ENCODE measurements at places on chromosomes 5 and 9.
A peak's percentile ranks its signal among the peaks of the same experiment; 100 is the strongest.

DNA sequence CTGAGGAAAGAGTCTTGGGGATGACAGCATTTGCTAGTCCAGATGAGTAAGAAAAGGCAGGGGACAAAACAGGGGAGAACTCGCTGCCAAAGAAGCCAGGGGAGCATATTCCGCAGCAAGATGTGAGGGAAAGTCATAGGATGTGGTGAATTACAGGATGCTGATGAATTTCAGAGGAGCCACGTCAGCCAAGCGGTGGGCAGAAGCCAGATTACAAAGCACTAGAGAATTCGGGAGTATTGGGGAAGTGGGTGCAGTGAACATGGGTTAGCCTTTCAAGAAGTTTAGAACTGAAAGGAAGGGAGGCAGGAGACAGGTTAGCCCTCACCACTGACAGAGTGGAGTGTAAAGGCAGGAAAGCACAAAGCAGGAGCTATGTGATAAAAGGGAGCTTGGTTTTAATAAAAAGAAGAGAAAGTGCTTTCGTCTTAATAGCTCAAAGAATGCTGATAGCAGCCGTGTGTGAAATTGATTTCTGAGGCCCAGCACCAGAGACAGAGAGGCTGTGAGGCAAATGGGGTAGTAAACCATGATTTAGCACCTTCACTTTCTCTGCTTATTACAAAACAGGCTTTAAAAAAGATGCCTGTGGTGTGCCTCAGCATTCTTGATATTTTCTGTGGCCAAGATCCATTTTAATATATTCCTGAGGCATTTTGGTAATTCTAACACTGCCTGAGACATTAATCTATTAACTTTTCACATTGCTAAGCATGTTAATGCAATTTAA, 16.9 kb downstream of the ADAMTSL1 start:
- DNase-seq = peak; percentile 98

- no peak for DNase-seq
Measured at GRCh38 chr9:127353882-127354281, 43.1 kb upstream of the SLC2A8 start.

GRCh38 chr5:139644001-139644456, 4.1 kb upstream of the CXXC5 start:
- no peak for DNase-seq

DNA sequence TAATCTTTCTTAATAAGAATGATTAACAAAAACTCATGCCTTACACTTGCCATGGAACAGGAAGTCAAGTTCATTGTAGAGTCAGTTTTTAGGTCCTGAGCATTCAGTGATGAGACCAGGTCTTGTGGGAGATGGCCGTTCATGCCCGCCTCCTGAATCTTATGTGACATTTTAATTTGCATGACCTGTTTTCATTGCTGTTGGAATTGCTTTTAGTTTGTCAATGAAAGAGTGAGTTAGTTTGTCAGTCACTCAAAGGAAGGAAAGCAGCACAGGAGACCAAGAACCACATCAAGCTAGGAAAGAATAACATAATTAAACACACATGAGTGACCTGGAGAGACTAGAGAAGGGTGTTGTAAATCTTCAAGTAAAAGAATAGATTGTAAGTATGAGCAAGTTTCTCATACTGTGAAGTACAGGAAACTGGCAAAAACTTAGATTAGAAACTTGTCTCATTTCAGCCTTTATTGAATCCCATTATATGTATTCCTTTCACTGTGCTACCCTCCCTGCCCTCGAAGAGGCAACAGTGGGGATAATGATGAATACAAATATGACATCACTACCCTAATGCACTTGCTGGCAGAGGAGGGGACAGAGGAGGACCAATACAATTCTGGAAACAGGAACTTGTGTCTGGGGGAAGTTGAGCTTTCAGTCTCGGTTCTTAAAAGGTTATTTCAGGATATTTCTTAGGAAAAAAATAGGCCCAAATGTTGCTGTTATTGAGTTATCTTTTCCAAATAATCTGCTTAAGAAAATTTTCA, 64.3 kb upstream of the C6 start:
- no peak for DNase-seq

DNA sequence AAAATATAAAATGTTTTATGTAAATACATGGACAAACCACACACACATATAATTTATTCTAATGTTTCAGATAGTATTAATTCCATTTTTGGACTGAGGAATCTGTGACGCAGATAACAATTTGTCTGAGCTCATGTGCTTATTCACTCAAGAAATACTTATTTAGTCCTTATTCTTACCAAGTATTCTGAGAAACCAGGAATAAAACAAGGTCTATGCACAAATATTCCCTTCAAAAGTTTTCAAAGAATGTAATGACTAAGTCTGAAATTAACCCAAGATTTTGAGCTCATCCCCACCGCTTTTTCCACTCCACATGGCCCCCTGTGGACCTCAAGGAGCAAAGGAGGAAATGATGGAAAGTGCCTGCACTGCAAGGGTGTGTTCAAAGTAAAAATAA, 1022.3 kb downstream of the EFNA5 start:
- DNase-seq = no peak

DNA sequence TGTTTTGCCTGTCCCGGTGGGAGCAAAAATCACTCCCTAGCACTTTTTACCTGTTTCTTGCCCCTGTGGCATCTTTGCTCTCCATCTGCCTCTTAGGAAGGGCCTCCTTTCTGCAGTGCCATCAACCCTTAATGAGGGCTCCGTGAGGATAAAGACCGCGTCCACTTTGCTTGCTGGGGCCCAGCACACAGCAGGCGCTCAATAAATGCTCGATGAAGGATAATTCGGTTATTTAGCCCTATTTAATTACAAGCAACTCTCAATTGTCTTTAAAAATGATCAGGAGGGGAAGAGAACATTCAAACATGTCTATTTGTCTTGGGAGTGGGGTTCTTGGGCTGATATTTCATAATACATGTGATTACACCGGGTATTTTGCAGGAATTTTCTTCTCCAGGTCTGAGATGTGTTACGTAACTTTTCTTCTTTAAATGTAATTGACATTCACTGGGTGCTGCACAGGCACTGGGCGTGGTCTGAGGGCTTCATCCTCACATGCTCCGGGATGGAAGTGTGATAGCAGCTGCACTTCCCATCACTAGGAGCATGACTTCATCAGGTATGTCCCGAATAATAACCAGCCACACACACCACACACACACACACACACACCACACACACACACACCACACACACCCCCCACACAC, 19.8 kb upstream of the NTNG2 start:
- DNase-seq = no peak

- DNase-seq = no peak
Measured at GRCh38 chr9:28650327-28650726, 1077.0 kb upstream of the C9orf72 start.

GRCh38 chr5:173963182-173963838, 25.7 kb upstream of the C5orf47 start:
- DNase-seq = peak; percentile 67

- DNase-seq = peak; percentile 31
Measured at GRCh38 chr5:181223729-181224389, 778 bp downstream of the TRIM41 start.

DNA sequence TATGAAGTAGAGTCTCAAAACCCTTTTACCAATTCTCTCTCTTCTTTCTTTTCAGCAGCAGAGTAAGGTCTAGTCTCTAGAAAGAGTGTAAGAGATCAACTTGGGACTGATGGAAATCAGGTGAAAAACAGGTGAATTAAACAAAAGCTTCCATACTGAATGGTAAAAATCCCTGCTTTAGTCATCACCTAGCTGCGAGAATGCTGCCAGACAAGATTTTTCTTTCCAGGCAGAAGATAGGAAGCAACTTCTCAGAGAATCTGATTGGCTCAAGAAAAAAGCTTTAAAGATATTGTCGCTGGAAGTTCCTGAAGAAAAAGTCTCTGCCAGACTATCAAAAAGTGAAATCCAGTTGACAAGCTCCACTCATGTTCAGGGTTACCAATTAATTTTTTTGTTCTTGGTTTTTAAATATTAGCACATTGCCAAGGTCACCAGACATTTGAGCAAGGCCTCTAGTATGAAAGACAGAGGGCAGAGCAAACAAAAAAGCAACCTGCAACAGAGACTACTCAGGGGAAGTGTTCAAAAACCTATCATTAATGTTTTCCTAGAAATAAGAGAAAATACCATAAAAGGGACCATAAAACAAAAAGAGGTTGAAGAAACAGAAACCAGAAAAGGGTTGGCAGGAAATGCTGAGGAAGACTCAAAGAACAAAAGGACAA, 9.3 kb downstream of the CDO1 start:
- no peak for DNase-seq

GRCh38 chr5:56761151-56761885, 54.0 kb upstream of the MAP3K1 start:
- DNase-seq = no peak

DNA sequence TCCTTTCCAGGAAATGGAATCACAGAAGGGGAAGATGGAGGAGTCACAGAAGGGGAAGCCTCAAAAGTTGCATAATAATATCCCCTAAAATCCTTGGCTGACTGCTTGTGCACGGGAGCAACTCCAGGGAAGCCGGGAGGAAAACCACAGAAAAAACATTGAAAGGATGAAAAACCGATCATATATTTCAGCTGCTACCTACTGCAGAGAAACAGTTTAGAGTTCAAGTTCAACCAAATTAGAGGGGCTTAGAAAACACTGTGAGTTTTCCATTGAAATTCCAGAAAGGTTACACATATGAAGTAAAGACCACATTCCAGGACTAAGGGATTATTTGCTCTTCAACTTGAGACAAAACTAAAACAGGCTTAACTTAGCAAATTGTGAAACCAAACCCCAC, 37.6 kb upstream of the MTAP start:
- peak; percentile 5 for DNase-seq

GRCh38 chr5:102856389-102856777, 101.3 kb downstream of the PAM start:
- peak; percentile 83 for DNase-seq

DNA sequence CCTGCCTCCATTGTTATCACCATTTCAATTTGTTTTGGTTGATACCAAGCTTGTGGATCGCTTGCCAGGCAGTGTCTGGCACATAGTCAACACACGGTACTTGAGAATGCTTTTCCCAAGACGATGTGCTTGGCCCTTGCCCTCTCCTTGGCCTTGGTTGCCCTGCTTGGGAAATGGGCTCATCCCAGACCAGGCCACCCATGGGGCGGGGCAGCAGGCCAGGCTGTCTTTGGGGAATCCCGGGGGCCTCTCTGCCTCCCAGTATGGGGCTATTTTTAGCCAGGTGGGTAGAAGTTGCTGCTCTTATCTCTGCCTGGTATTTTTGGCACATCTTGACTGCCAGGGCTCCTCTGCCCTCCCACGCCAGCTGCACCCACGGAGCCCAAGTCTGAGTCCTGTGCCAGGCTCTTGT, 49.9 kb downstream of the LMX1B start:
- DNase-seq = no peak

- no peak for DNase-seq
Measured at GRCh38 chr9:116991051-116991450, 303.9 kb downstream of the TRIM32 start.
